Stomach (tissue), 19 donors: ENCODE measurements at places on chromosomes 7 and 10. TPM values are rescaled to one million over a fixed set of nuclear protein-coding genes. Genes with fewer than 3 reads are reported as not detected.

DNA sequence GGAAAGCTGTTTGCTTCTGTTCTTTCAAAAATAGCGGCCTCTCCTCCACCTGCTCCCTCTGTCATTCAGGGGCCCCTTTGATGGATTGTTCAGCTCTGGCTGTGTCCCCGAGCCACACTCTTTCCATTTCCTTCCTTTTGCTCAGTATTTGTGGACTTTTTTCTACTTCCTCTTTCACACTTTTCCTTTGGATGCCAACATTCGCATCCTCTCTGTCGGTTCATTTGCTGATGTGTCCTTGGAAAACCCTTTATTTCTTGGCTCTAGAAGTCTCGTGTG lies 11.7 kb upstream of the PWWP2B start:
- peaks cover 19% of the 10 kb centered on the region for H3K4me1 ChIP-seq
- H3K27me3 ChIP-seq: no peaks in the 10 kb centered on the region
- H3K27ac ChIP-seq: no peak overlapping the region
- no peak overlapping the region for H3K4me3 ChIP-seq

- no peaks in the 10 kb centered on the region for H3K27me3 ChIP-seq
- DNase-seq: no peak
- no peaks in the 10 kb centered on the region for H3K36me3 ChIP-seq
- no peak overlapping the region for H3K4me3 ChIP-seq
- no peak overlapping the region for H3K27ac ChIP-seq
Observed at GRCh38 chr10:30172091-30172490, 112.7 kb upstream of the JCAD start.

GRCh38 chr7:130419658-130420057 lies 21.2 kb downstream of the CEP41 start:
- no peak overlapping the region for H3K4me3 ChIP-seq
- H3K27me3 ChIP-seq: no peaks in the 10 kb centered on the region
- H3K36me3 ChIP-seq: no peaks in the 10 kb centered on the region
- peaks cover 18% of the 10 kb centered on the region for H3K4me1 ChIP-seq

Gene VSIR
- 16.5 TPM for total RNA-seq

Gene CPVL
- not detected for total RNA-seq

Gene MYH16
- total RNA-seq: 0.37 TPM

Gene TCF7L2
- total RNA-seq: 89.2 TPM
